ENCODE measurements at places on chromosomes 11 and 22.

DNA sequence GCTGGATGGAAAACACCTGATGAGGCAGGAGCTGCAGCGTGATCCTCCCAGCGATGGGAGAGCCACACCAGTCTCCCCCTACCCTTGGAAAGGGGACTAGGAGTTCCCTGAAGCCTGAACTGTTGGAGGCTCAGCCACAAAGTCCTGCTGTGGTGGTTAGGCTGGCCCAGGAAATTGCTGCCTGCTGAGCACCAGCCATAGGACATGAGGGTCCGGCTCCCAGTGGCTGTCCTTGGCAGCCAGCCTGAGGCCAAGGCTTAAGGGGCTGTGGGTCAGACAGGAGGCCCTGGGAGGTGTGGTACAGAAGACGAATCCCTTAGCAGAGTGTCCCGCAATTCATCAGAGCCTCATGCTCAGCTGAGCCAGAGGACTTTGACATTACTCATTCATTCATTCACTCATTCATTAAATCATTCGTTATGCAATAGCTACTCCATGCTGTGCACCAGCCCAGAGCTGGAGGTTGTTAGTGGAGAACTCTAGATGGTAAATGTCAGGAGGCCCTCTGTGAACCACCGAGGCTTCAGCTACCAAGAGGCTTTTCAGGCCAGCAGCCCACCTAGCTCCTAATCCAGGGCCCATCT, 14.4 kb upstream of the SEC14L4 start:
- H3K4me1 ChIP-seq = no peaks in the 10 kb centered on the region
- no peak for DNase-seq
- no peak overlapping the region for H3K4me3 ChIP-seq

DNA sequence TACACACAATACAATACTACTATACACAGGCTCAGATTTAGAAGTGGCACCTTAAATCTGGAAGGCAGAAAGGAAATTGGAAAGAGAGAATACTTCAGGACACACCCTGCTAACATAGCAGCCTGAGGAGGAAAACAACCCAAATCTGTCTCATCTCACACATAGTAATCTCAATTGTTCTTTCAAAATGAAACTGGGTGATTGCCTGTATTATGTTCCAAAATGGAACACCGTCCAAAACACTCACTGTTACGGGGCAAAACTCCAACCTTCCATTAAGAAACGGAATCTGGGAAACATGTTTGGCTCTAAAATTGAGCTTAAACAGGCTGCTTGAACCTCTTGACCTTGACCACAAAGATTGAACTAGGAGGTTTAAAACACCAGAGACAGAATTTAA, 572.6 kb downstream of the OPCML start:
- H3K36me3 ChIP-seq = no peaks in the 10 kb centered on the region
- peaks cover 9% of the 10 kb centered on the region for H3K27me3 ChIP-seq
- H3K27ac ChIP-seq = no peak overlapping the region
- H3K4me1 ChIP-seq = no peaks in the 10 kb centered on the region
- H3K4me3 ChIP-seq = no peak overlapping the region
- no peak for DNase-seq

DNA sequence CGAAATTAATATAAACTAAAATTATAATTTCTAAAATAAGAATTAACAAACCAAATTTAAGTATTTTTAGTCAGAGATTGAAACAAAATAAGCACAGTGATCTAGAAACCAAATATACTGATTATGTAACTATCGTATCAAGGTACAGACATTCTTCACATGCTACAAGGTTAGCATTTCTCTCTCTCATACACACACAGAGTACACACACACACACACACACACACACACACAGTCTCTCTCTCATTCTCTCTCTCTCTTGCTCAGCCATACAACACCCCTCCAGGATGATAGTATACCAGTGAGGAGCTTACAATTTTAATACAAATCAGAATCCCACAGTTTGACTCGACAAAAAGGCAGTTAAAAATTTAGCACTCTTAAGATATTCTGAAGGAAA, 66.0 kb downstream of the RDX start:
- H3K27ac ChIP-seq = no peak overlapping the region
- H3K36me3 ChIP-seq = peaks cover 3% of the 10 kb centered on the region
- H3K4me1 ChIP-seq = no peaks in the 10 kb centered on the region
- no peak overlapping the region for H3K4me3 ChIP-seq

DNA sequence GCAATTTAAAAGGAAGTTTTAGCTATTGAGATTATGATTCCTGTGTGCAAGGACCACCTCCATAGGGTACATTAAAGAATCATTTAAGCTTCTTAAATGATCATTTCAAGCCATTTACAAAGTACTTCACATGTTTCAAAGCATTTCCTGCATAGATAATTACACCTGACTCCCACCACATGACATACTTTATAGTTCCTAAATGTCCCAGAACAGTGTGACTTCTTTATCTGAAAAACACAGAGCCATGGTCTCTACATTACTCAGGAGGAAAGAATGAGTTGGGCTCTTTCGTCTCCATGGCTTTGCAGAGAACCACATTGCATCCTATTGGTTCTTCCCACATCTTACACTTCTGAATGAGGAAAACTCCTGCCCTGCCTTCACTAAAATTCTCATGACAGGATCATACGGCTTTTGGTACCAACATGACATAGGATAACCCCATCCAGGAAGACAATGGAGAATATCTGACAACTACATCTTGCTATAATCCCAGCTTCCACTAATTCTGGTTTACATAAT, 88.6 kb downstream of the ETS1 start:
- no peaks in the 10 kb centered on the region for H3K36me3 ChIP-seq
- H3K4me3 ChIP-seq = no peak overlapping the region
- peaks cover 50% of the 10 kb centered on the region for H3K4me1 ChIP-seq
- H3K27ac ChIP-seq = no peak overlapping the region

GRCh38 chr22:44075670-44076069, 51.6 kb downstream of the PARVB start:
- no peaks in the 10 kb centered on the region for H3K4me1 ChIP-seq
- H3K4me3 ChIP-seq = no peak overlapping the region
- no peak for DNase-seq
- no peaks in the 10 kb centered on the region for H3K27me3 ChIP-seq
- no peak overlapping the region for H3K27ac ChIP-seq

DNA sequence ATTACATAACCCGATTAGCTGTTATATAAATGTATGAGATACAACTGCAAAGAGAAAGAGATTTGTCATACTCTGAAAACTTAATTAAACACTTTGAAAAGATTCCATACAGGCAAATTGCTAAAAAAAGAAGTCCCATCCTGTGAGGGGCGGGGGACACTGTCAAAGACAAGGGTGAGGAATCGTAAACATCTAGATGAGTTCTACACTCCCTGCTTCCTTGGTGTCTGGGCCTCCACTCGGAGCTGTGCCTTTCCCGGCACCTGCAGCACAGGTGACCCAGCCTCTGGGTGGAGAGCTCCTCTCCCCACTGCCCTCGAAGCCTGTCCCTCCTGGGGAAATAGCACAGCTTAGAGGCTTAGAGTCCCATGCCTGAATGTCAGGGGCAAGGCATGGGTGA, 69.2 kb upstream of the CRYBB3 start:
- H3K4me3 ChIP-seq = no peak overlapping the region
- peaks cover 11% of the 10 kb centered on the region for H3K4me1 ChIP-seq
- no peak for DNase-seq
- no peaks in the 10 kb centered on the region for H3K27me3 ChIP-seq
- no peak overlapping the region for H3K27ac ChIP-seq

DNA sequence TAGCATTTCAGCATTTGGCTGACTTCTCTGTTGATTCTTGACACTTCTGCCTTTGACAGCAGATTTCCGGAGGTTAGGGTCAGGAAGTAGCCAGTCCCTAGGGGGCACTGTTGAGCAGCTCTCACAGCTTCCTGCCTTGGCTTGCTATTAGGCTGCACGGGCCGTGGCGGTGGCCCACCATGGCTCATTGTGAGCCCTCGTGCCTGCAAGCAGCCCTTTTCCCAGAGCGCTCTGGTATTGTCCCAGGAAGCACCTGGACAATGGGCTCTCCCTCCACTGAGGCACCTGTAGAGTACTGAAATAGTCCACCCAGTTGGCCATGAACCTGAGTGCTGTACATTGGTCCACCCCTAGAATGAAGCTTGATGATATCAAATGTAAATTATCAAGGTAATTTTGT, 100.2 kb upstream of the GAL start:
- no peaks in the 10 kb centered on the region for H3K36me3 ChIP-seq
- DNase-seq = peak; percentile 52
- no peaks in the 10 kb centered on the region for H3K27me3 ChIP-seq
- H3K4me1 ChIP-seq = no peaks in the 10 kb centered on the region
- no peak overlapping the region for H3K4me3 ChIP-seq
- H3K27ac ChIP-seq = no peak overlapping the region

DNA sequence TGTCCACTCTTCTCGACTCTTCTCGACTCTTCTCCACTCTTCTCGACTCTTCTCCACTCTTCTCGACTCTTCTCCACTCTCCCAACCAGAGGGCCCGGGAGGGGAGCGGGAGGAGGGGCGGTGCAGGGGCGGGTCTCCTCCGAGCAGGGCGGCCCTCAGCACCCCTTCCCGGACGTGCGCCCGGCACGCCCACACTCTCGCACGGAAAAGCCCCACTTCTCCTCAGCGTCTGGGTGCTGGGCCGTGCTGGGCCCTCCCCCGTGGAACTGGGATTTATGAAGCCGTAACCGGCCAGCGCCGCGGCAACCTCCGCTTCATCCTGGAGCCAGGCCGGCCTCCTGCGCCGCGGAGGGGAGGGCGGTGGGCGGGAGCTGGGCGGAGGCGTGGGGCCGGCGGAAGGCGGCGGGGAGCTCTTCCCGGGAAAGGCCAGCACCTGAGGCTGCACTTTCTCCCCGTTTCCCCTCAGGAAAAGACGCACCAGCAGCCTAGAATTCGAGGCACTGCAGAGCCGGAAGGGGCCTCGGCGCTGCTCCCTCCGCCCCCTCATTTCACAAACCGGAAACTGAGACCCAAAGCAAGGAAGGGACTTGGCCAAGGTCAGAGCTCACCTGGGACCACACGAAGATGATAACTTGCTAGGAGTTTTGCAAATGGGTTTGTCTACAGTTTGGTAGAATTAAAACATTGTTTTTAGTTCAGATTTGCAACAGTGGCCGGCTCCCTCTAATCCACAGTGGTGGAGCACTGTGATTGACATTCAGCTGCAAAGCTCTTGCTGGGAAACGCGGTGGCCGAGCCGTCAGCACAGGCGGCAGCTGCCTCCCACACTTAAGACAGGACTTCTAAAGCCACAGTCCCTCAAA, 31.6 kb upstream of the JAM3 start:
- peak overlapping the region; percentile 96 for H3K27ac ChIP-seq
- H3K4me3 ChIP-seq = peak overlapping the region; percentile 63
- H3K4me1 ChIP-seq = peaks cover 45% of the 10 kb centered on the region
- peak; percentile 88 for DNase-seq
- H3K36me3 ChIP-seq = no peaks in the 10 kb centered on the region

DNA sequence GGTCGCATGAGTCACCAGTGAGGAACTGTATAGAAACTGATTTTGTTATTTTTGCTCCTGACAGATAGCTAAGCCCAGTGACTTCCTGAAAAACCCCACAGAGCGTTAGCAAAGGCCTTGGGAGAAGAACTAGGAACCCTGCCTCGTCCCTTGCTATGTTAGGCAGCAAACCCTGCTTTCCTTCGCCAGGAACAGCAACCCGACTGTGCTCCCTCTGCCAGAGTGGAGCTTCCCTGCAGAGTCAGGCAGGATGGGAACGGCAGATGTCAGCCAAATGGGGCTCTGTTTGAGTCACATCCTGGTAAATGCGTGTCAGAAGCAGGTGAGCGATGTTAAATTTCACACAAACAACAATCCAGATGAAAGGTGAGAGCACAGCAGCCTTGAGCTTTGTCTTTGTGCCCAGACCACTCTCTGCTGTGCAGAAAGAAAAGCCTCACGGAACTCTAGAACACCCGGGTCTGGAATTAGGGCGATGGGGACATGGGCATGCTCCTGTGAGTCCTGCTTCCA, 186.6 kb downstream of the ADAMTS15 start:
- H3K4me1 ChIP-seq = peaks cover 23% of the 10 kb centered on the region
- no peaks in the 10 kb centered on the region for H3K36me3 ChIP-seq
- H3K27me3 ChIP-seq = no peaks in the 10 kb centered on the region
- H3K4me3 ChIP-seq = no peak overlapping the region
- DNase-seq = no peak

GRCh38 chr22:10741210-10741609, 4786.8 kb upstream of the OR11H1 start:
- H3K4me1 ChIP-seq = no peaks in the 10 kb centered on the region
- no peaks in the 10 kb centered on the region for H3K36me3 ChIP-seq
- DNase-seq = no peak
- H3K27ac ChIP-seq = no peak overlapping the region
- no peak overlapping the region for H3K4me3 ChIP-seq
- no peaks in the 10 kb centered on the region for H3K27me3 ChIP-seq

- peak overlapping the region; percentile 74 for H3K27ac ChIP-seq
- no peaks in the 10 kb centered on the region for H3K27me3 ChIP-seq
- H3K36me3 ChIP-seq = no peaks in the 10 kb centered on the region
- DNase-seq = no peak
- peaks cover 10% of the 10 kb centered on the region for H3K4me1 ChIP-seq
These were observed 9.1 kb downstream of the POLD4 start for GRCh38 chr11:67344264-67344663.

GRCh38 chr11:5192738-5193137, 7.7 kb downstream of the OR51V1 start:
- DNase-seq = no peak
- no peaks in the 10 kb centered on the region for H3K27me3 ChIP-seq
- H3K36me3 ChIP-seq = no peaks in the 10 kb centered on the region
- H3K4me3 ChIP-seq = no peak overlapping the region
- H3K4me1 ChIP-seq = no peaks in the 10 kb centered on the region

GRCh38 chr22:17712441-17712840, 61.8 kb downstream of the BID start:
- H3K36me3 ChIP-seq = no peaks in the 10 kb centered on the region
- no peak overlapping the region for H3K4me3 ChIP-seq
- no peak for DNase-seq
- no peaks in the 10 kb centered on the region for H3K27me3 ChIP-seq
- no peak overlapping the region for H3K27ac ChIP-seq
- H3K4me1 ChIP-seq = no peaks in the 10 kb centered on the region

- H3K36me3 ChIP-seq = no peaks in the 10 kb centered on the region
- H3K4me3 ChIP-seq = no peak overlapping the region
- H3K4me1 ChIP-seq = peaks cover 10% of the 10 kb centered on the region
- no peaks in the 10 kb centered on the region for H3K27me3 ChIP-seq
- DNase-seq = no peak
These were observed 5.4 kb downstream of the TANGO2 start for GRCh38 chr22:20026204-20026908.

DNA sequence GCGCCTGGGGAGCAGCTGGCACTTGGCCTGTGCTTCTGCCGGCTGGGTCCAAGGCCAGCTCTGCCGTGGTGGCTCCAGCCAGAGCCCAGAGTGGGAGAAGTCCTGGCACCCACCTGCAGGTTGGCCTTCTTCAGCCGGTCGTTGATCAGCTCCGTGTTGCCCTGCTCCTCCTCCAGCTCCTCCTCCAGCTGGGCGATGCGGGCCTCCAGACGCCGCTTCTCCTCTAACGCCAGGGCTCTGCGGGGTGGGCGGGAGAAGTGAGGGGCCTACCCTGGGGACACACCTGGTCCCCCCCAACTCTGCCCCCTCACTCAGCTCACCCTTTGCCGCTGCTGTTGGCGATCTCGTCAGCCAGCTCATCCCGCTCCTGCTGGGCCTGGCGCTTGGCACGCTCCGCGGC, 32.6 kb downstream of the APOL1 start:
- no peak overlapping the region for H3K27ac ChIP-seq
- H3K4me3 ChIP-seq = no peak overlapping the region
- no peaks in the 10 kb centered on the region for H3K36me3 ChIP-seq
